Activated CD8-positive, alpha-beta T cell treated with anti-CD3 and anti-CD28 coated beads for 36 hours (primary cell): ENCODE measurements at places on chromosomes 11 and 22. TPM values are rescaled to one million over a fixed set of nuclear protein-coding genes. Genes with fewer than 3 reads are reported as not detected.

The UBQLN3 gene
- total RNA-seq, result not detected

The SLC15A3 gene
- 4.7 TPM for total RNA-seq

The HEPN1 gene
- not detected for total RNA-seq

The TSPAN32 gene
- total RNA-seq, result 3.1 TPM

The HTR3B gene
- not detected for total RNA-seq

The HOATZ gene
- not detected for total RNA-seq

- no peaks in the 10 kb centered on the region for H3K36me3 ChIP-seq
- H3K4me3 ChIP-seq, result no peak overlapping the region
- peaks cover 1% of the 10 kb centered on the region for H3K27me3 ChIP-seq
Observed at GRCh38 chr11:126480015-126480409, 124.5 kb downstream of the ST3GAL4 start.

GRCh38 chr22:19514831-19515565, 9.2 kb downstream of the CLDN5 start:
- no peaks in the 10 kb centered on the region for H3K27me3 ChIP-seq
- DNase-seq, result no peak
- no peak overlapping the region for H3K4me3 ChIP-seq
- peaks cover 68% of the 10 kb centered on the region for H3K36me3 ChIP-seq

The XPNPEP3 gene
- 25.5 TPM for total RNA-seq

The DEPDC7 gene
- total RNA-seq, result 3.0 TPM

The CRYBA4 gene
- total RNA-seq, result not detected

GRCh38 chr11:88482871-88483301, 145.3 kb upstream of the CTSC start:
- no peak for DNase-seq
- H3K4me1 ChIP-seq, result peaks cover 6% of the 10 kb centered on the region
- no peaks in the 10 kb centered on the region for H3K36me3 ChIP-seq
- H3K4me3 ChIP-seq, result no peak overlapping the region
- no peaks in the 10 kb centered on the region for H3K27me3 ChIP-seq

DNA sequence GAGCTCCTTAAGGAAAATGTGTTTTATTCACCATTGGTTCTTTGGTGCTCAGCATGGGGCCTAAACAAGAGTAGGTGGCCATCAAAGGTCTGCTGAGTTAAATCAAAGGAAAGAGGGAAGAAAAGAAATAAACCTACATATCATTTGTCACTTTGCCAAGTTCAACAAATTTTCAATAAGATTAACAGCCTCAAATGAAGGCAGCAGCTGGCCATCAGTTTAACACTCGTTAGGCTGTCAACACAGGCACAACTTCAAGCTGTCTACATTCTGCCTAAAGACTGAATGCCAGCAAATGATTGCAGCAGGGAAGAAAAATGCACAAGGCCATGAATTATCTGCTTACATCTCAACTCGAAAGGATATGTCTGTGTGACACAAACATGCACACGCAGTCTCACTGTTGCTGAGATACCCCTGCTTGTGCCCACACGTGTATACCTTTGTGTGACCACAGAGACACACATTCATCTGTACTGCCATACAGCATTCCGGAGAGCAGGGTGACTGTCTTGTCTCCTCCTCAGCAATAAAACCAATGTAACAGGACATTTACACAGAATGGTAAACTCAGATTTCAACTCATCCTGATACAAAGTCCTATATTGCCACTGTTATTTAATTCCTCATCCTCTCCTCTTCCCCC, 40.1 kb downstream of the TRIM66 start:
- peak overlapping the region; percentile 12 for H3K27ac ChIP-seq
- no peaks in the 10 kb centered on the region for H3K27me3 ChIP-seq
- H3K4me1 ChIP-seq, result peaks cover 11% of the 10 kb centered on the region
- DNase-seq, result no peak
- H3K36me3 ChIP-seq, result peaks cover 56% of the 10 kb centered on the region
- no peak overlapping the region for H3K4me3 ChIP-seq

GRCh38 chr11:19455731-19456130, 215.0 kb upstream of the E2F8 start:
- H3K4me3 ChIP-seq, result no peak overlapping the region
- peaks cover 10% of the 10 kb centered on the region for H3K27me3 ChIP-seq
- H3K4me1 ChIP-seq, result no peaks in the 10 kb centered on the region
- H3K27ac ChIP-seq, result no peak overlapping the region

GRCh38 chr11:76807206-76807875, 24.2 kb downstream of the TSKU start:
- peak; percentile 91 for DNase-seq
- H3K36me3 ChIP-seq, result no peaks in the 10 kb centered on the region
- H3K4me1 ChIP-seq, result peaks cover 32% of the 10 kb centered on the region
- H3K27ac ChIP-seq, result no peak overlapping the region

The FAU gene
- 1,137 TPM for total RNA-seq

The SF1 gene
- total RNA-seq, result 325 TPM

The MYBPC3 gene
- not detected for total RNA-seq

GRCh38 chr22:32900886-32901635, 99.6 kb downstream of the TIMP3 start:
- no peaks in the 10 kb centered on the region for H3K36me3 ChIP-seq
- no peak overlapping the region for H3K27ac ChIP-seq
- no peaks in the 10 kb centered on the region for H3K4me1 ChIP-seq
- DNase-seq, result no peak
- no peak overlapping the region for H3K4me3 ChIP-seq

GRCh38 chr22:32127904-32128303, 31.2 kb downstream of the C22orf42 start:
- no peaks in the 10 kb centered on the region for H3K36me3 ChIP-seq
- H3K27me3 ChIP-seq, result no peaks in the 10 kb centered on the region
- H3K4me1 ChIP-seq, result peaks cover 9% of the 10 kb centered on the region
- H3K27ac ChIP-seq, result no peak overlapping the region
- no peak for DNase-seq

The CTSW gene
- total RNA-seq, result 124 TPM

DNA sequence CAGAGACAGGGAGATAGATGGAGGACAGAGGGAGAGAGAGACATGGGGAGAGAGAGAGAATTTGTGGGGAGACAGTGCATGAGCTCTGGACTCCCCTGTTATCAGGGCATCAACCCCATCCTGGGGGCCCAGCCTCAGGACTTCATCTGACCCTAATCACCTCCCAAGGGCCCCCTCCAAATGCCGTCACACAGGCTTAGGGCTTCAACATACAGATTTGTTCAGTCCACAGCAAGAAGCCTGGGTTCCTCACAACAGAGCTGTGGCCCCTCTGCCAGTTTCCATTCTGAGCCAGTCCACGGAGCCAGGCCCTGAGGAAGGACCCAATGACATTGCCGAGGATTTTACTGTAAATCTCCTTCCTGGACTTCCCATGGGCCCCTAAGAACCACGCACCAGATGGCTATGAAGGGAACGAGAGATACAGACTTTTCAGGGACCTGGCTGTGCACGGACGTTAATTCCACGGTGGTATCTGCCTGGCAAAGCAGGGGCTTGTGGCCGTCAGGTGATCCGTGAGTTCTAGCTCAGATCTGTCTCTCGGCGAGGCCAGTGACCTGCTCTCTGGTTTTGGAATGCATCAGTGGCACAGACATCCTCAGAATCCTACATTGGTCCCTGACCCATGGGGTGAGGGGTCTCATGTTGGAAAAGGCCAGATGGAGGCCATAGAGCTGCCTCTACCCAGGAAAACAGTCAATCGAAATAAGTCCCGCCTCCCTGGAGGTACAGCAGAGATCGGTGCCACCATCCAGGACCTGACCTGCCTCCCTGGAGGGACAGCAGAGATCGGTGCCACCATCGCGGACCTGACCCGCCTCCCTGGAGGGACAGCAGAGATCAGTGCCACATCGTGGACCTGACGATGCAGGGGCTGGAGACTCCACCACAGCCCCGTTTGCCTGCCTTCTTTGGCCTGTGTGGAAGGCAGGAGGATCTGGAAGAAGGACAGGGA, 8.7 kb upstream of the B4GALNT4 start:
- H3K4me1 ChIP-seq, result peaks cover 7% of the 10 kb centered on the region
- H3K36me3 ChIP-seq, result no peaks in the 10 kb centered on the region
- DNase-seq, result no peak
- no peak overlapping the region for H3K4me3 ChIP-seq
- peaks cover 3% of the 10 kb centered on the region for H3K27me3 ChIP-seq

GRCh38 chr11:92087725-92088537, 136.7 kb upstream of the FAT3 start:
- H3K27ac ChIP-seq, result no peak overlapping the region
- H3K27me3 ChIP-seq, result no peaks in the 10 kb centered on the region
- no peaks in the 10 kb centered on the region for H3K36me3 ChIP-seq
- no peak overlapping the region for H3K4me3 ChIP-seq
- no peak for DNase-seq
- H3K4me1 ChIP-seq, result no peaks in the 10 kb centered on the region
